BJ (cell line): ENCODE measurements at places on chromosomes 2 and 18. TPM values are rescaled to one million over a fixed set of nuclear protein-coding genes. Genes with fewer than 3 reads are reported as not detected.

TBR1 gene
- polyA plus RNA-seq: not detected in 2 replicates

DNA sequence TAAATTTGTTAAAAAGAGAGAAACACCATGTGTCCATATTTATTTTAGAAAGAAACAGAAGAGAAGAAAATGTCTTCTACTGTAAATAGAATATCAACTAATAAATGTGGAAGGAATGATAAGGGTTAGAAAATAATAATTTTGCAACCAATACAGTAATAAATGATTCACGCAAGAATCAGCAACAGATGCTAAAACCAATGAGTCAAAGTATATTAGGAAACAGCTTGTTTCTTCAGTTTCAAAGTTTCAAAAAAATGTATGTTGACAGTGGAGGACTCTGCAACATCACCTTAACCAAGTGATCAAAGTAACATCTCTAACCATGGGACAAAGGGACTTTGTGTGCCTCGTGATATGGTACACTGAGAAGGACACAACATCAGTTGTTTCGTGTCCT lies 147.0 kb downstream of the TWIST2 start:
- DNase-seq: no peak

RAPGEF4 gene
- 0.42 and 0.60 TPM in 2 replicates for polyA plus RNA-seq

GRCh38 chr2:169717691-169718063 lies 16.0 kb upstream of the KLHL23 start:
- no peak for DNase-seq

DNA sequence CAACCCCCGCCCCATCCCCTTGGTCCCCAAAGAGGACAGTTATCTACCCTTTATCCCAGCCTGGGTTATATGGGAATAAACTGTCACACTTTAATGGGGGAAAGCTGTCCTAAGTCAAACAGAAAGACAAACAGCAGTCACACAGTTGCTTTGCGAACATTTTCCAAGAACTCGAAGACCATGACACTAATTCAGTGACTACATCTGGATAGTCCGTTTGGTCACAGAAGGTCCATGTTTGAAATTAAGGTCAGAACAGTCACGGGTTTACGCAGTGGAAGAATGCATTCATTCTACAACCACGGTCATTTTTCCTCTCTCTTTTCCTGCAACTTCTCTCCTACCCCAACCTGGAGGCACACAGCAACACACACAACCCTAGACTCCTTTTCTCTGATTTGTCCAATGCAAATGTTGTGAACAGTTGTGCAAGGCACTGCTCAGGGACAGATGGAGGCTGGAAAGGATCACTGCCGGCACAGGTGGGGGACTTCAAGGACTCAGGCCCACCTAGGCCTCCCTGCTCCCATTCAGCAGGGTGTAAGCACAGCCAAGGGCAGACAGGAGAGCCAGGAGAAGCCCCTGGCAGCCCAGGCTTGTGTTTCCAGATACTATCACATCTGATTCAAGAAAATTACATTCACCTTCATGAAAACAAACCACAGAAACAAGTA lies 39.9 kb downstream of the ZNF516 start:
- no peak for DNase-seq

GRCh38 chr2:114857196-114857595 lies 414.8 kb downstream of the DPP10 start:
- no peak for DNase-seq

- no peak for DNase-seq
Measured at GRCh38 chr2:229088966-229089700, 182.0 kb downstream of the PID1 start.

IL36G gene
- polyA plus RNA-seq: not detected in 2 replicates

SERPINB2 gene
- 15.2 and 22.1 TPM in 2 replicates for polyA plus RNA-seq

CHRNG gene
- not detected in 2 replicates for polyA plus RNA-seq

SLC11A1 gene
- 0.05 and 0.23 TPM in 2 replicates for polyA plus RNA-seq

DNA sequence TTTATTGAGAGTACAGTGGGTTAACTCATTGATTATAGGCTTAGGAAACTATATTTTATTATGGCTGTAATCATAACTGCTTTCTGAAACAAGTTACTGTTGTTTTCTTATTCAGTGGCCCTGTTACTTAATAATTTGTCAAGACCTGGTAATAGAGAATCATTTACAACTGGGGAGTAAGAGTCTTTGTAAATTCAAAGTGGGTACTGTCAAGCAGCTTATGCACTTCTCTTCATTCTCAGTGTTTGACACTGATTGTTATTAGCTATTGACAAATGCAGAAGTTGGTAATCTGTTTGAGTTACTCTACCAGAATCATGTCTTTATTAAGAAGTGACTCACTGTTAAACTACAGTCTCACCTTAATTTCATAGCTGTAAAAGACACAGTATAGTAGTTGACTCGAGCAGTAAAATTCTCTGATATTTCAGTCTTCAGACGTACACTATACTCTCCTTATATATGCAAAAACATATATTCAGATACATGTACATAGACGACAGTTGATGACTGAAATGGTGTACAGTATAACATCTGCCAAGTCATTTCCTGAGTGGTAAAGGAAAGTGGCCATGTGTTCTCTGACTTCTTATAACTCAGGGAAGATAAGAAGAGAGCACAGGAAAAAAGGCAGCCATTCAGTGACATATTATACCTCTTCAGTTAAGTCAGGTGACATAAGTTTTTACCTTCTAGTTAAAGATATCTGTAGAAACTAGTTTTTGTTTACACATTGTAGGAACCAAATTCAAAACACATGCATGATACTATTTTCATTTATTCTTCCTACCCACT lies 36.0 kb upstream of the TTC27 start:
- no peak for DNase-seq

DNA sequence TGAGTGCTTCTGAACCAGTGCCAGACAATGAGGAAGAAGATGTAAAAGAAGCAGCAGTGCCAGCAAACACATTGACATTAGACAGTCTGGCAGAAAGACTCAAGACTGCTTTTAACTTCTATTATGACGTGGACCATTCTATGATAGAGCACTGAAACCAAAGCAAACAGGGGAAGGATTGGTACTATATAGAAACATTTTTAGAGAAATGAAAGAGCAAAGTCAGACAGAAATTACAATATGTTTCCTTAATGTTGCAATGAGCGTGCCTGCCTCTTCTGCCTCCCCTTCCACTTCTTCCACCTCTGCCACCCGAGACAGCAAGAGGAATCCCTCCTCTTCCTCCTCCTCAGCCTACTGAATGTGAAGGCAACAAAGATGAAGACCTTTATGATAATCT lies 39.7 kb downstream of the DHX57 start:
- no peak for DNase-seq

GPR45 gene
- not detected in 2 replicates for polyA plus RNA-seq

NOL4 gene
- not detected in 2 replicates for polyA plus RNA-seq

GRCh38 chr2:164808776-164809175 lies 32.8 kb downstream of the COBLL1 start:
- peak; percentile 32 for DNase-seq

FAM110C gene
- not detected in 2 replicates for polyA plus RNA-seq

DNA sequence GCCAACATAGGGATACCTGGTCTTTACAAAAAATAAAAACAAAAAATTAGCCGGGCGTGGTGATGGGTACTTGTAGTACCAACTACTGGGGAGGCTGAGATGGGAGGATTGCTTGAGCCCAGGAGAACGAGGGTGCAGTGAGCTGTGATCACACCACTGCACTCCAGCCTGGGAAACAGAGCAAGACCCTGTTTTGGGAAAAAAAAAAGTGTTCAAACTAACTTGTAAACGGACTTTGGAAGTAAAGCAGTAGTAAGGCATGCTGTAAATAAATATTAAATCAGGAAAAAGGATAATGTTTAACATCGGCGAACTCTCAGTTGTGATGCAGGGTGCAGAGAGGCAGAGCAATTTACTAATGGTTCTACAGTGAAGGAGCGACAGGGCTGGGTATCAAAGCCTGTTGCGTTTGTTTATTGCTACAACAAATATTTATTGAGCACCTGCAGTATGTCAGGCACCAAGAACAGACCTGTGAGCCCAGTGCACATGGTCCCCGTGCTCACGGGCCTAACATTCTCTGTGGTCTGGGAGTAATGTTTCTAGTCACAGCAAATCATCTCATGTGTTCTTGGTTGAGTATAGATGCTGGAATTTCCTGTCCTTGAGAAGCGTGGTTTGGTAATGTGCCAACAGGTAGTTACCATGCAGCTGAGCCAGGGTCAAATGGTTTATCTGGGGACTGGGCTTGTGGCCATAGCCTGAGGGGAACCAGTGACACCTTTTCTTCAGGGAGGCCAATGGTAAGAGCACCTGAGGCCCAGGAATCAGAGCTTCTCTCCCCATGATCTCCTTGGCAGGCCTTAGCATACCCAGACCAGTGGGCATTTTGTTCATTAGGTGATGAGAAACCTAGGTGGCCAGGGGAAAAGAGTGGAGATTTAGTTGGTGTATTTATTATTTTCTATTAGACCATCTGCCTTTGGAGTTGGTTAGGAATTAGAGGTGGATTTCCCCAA lies 27.9 kb upstream of the GREB1 start:
- no peak for DNase-seq

GRCh38 chr2:38207168-38207567 lies 131.2 kb upstream of the CYP1B1 start:
- no peak for DNase-seq

PPM1B gene
- 8.2 and 25.7 TPM in 2 replicates for polyA plus RNA-seq

TP53I3 gene
- 37.4 and 45.1 TPM in 2 replicates for polyA plus RNA-seq

DNA sequence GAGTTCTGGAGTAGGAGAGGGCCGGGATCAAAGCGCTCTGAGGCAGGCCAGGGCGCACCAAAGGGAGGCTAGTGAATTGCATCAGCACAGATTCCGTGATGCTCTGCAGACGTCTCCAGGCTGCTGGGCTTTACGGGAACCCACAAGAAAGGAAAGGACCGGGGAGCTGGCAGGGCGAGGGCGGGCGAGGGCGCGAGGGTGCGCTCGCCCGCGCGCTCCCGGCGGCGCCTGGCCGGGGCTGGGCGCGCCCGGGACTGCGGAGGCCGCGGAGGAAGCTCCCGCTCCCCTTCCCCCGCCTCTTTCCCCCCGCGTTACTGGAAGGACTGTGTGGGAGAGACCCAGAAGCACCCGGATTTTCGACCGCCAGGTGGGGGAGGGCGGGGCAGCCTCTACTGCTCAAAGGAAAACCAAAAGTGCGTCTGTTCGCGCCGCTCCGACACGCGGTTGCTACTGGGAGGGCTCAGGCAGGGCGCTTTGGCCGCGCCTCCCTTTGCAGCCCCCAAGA lies 2.4 kb upstream of the FOSL2 start:
- no peak for DNase-seq

AFF3 gene
- polyA plus RNA-seq: 11.5 and 13.8 TPM in 2 replicates

SP9 gene
- polyA plus RNA-seq: not detected in 2 replicates

DNA sequence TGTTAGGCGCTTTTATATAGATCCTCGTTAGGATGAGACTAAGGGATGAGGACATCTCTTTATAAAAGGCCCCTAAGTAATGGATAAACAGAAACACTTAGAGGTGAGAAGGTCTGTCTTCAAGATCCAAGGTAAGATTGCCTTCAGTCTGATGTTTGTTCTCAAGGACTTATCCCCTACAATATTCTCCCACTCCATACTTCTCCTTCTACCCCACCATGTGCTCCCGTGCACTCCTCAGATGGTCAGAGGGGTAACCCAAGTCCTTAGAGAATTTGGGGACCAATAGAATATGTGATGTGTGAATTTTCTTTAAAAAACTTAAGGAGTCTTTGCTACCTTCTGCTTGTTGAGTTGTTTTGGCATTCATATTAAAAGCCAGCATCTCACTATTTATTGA lies 23.1 kb downstream of the FOSL2 start:
- no peak for DNase-seq

GRCh38 chr18:37390687-37391086 lies 174.9 kb downstream of the CELF4 start:
- DNase-seq: no peak

- no peak for DNase-seq
Measured at GRCh38 chr2:45014016-45014702, 4.9 kb upstream of the SIX2 start.

LRP1B gene
- 0.04 and 0.11 TPM in 2 replicates for polyA plus RNA-seq

NEU4 gene
- not detected in 2 replicates for polyA plus RNA-seq

PLEK gene
- 0.07 TPM in 1 of 2 replicates, not detected in the other for polyA plus RNA-seq

DNA sequence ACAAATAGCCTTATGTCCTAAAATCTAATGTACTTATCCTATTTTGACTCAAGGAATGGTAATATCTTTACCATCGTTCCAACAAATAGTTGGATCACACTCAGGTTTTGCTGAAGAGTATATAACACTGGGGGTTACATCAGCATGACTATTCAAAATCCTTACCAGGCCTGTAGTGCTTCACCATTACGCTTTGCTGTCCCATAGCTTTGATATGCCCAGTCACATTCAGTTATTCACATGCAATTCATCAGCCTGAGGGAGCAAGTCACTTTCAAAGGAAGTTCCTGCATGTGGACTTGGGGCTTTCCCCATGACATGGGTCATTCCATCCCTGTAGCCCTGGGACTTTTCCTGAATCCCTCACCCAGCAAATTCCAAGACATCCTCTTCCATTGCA lies 39.6 kb downstream of the FTCDNL1 start:
- DNase-seq: no peak

ANKRD30B gene
- polyA plus RNA-seq: 0.05 TPM in 1 of 2 replicates, not detected in the other

SERPINB13 gene
- polyA plus RNA-seq: not detected in 2 replicates

MROH2A gene
- polyA plus RNA-seq: not detected in 2 replicates

SMYD1 gene
- not detected in 2 replicates for polyA plus RNA-seq
